Uterus (tissue), 4 donors: ENCODE measurements at places on chromosomes 2 and 18. TPM values are rescaled to one million over a fixed set of nuclear protein-coding genes. Genes with fewer than 3 reads are reported as not detected.

The NEU2 gene
- not detected for total RNA-seq

The AGPS gene
- 10.2 TPM for total RNA-seq

The UXS1 gene
- 90.9 TPM for total RNA-seq

The MARCHF7 gene
- 133 TPM for total RNA-seq

The C2orf66 gene
- total RNA-seq = not detected

The DARS1 gene
- total RNA-seq = 127 TPM

The GAREM2 gene
- 5.1 TPM for total RNA-seq

The VIT gene
- total RNA-seq = 0.26 TPM

The LCT gene
- total RNA-seq = 0.07 TPM

The ITGB1BP1 gene
- total RNA-seq = 42.3 TPM
